ENCODE measurements at places on chromosomes 1 and 21.

- DNase-seq = no peak
Observed at GRCh38 chr1:181503171-181503810, 20.0 kb downstream of the CACNA1E start.

GRCh38 chr1:185534801-185535200, 199.4 kb upstream of the HMCN1 start:
- DNase-seq = no peak

GRCh38 chr1:107450899-107451664, 310.2 kb downstream of the NTNG1 start:
- DNase-seq = no peak

- DNase-seq = no peak
Observed at GRCh38 chr1:168879896-168880734, 151.1 kb upstream of the DPT start.

GRCh38 chr1:160997323-160998038, 23.5 kb downstream of the F11R start:
- peak; percentile 39 for DNase-seq

GRCh38 chr1:79293611-79294010, 287.1 kb upstream of the ADGRL4 start:
- no peak for DNase-seq

DNA sequence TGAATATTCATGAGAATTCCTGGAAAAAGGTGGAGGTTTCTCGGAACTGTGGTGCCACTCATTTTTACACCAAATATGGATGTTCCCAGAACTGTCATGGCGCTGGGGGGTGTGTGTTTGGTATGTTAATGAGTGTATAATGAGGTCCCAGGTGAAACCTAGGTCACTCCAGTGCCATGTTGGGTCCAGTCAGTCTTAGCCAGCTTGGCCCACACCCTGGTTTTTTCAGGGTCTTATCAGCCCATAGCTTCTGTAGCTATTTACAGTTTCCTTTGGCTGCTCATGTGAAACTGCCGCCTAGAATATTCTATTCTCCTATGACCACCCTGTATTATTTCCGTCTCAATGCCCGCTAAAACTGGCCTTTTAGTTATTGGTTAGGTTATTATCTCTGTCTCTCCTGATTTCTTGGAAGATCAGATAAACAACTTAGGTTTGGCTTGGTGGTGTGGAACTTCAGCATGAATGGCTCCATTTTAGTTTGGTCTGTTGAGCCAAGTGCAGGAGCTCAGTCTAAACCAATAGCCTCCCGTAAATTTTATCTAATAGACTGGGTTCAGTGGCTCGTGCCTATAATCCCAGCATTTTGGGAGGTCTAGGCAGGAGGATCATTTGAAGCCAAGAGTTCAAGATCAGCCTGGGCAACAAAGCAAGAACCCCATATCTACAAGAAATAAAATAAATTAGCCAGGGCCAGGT, 42.1 kb upstream of the EDARADD start:
- DNase-seq = peak; percentile 34

- no peak for DNase-seq
Observed at GRCh38 chr1:152343006-152343405, 16.8 kb downstream of the FLG2 start.

- no peak for DNase-seq
Observed at GRCh38 chr1:238139713-238140112, 249.0 kb upstream of the ZP4 start.

DNA sequence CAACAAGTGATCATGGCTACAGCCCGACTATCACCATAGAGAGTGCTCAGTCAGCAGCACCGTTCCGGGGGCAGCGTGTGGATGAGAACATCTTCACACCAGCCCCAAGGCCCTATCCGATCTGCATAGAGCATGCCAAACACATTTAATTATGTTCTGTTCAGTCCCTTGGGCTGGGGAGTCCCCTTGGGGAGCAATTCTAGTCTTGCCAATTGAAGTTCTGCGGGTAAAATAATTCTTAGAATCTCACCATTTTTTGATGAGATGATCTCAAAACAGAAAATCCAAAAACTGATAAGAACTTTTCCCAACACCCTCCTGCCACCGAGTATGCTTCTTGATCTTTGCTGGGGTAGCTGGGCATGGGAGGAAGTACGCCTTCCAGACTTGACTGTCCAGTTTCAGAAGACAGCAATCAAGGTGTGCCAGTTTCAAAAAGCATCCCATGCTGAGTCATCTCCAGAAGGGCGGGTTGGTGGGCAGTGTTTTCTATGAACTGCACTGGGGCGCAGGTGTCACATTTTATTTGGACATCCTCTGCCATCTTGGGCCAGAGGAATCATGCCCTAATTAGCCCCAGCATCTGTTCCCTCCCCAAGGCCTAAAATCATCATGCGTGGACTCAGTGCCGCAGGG, 20.8 kb upstream of the PTPRF start:
- no peak for DNase-seq

DNA sequence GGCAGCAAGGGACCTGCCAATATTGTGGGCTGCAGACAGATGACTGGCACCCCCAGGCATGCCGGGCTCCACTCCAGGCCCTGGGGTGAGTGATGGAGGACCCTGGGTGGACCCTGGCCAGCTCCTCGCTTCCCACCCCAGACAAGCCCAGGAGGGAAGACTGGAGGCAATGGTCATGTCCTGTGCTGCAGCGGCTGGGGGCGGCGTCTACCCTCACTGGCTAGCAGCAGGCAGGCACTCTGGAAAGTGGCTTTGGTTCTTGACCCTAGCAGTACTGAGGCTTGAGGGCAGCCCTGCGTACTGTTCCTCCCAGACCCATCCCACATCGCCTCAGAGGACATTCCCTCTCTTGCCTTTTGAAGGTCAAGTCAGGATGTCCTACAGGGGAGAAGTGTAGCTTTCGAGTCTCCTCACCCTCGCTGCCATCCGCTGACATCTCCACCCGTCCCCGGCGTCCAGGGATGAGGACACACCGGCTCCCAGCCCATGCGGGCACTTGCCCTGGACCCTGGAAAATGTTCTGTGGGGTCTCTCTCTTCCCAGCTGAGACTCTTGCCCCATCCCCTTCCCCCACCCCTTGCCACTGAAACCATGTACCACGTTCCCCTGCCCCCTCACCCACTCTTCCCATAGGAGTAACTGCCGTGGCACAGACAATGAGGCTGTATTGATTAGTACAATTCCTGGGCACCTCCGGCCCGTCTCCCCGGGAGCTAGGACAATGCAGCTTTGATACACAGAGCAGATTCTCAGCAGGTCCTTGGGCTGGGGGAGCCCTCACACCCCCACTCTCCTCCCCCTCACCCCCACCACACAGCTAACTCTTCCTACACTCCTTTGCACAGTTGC, 15.0 kb downstream of the SLC6A9 start:
- no peak for DNase-seq

GRCh38 chr1:192949783-192950182, 109.4 kb downstream of the UCHL5 start:
- no peak for DNase-seq

DNA sequence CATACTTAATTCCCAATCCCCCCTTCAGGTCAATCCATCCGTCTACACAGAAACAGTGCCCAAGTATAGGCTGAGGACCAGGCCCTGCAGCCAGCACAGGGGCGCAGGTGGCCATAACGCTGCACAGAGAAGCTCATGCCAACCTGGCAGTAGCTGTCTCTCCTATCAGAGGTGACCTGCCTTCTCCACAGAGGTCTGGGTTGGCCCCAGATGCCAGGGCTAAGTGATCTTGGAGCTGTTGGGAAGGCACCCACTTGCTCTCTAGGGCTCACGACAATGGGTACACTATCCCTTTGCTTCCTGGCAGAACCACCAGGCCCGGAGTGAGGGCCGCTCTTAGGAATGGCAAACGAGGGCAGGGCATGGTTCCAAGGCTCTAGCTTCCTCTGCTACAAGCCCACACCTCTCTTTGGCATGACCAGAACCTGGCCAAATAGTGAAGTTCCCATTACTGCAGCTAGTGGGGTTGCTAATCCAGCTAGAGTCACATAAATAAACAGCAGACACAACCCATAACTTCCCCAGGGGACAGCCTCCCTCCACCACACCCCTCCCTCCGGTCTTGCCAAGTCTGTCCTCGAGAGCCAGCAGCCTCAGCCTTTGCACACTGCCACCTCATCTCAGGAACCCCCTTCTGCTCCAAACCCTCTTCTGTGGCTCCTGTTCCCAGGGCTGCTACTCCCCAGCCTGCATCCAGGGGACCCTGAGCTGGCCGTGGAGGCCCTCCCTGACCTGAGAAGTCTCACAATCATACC, 113.0 kb downstream of the GLIS1 start:
- no peak for DNase-seq

- no peak for DNase-seq
Observed at GRCh38 chr1:41365320-41365633, 4.0 kb downstream of the FOXO6 start.

DNA sequence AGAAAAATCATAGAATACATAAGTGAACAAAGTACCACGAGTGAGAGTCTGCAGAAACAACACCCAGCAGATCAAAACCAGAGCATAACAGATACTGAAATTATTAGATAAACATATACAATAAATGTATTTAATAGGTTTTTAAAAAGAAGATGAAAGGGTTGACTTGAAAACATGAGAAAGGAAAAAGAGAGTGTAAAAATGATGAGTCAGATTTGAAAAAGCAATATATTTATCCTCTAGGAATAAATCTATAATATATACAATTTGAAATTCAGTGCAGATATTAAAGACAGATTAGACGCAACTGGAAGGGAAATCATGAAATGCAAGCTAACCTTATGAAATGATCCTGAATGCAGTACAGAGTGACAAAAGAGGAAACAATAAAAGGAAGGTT, 170.2 kb upstream of the RUNX1 start:
- DNase-seq = no peak

DNA sequence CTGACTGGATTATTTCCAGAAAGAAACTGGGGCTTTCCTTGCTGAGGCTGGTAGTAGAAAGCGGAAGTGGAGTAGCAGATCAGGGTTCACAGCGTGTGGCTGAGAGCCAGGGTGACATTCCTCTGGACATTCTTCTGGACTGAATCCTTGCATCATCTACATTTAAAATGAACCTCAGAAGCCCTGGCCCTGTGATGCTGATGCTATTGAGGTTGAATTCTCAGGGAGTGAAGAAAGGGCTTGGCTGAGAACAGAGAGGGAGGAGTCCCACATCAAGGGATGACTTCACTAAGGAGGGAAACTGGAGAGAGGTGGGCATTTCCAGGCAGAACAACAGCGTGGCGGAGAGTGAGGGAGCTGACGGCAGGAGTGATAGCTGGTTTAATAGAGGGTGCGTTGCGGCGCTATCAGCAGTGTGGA, 102.3 kb upstream of the LMO4 start:
- peak; percentile 99 for DNase-seq

GRCh38 chr1:44086692-44087474, 31.7 kb upstream of the KLF17 start:
- DNase-seq = no peak

- DNase-seq = no peak
Observed at GRCh38 chr1:2343023-2343935, 48.1 kb downstream of the MORN1 start.

GRCh38 chr1:21490774-21491487, 18.3 kb upstream of the ALPL start:
- DNase-seq = peak; percentile 58

GRCh38 chr1:53633073-53633704, 105.8 kb downstream of the GLIS1 start:
- no peak for DNase-seq

- no peak for DNase-seq
Observed at GRCh38 chr1:235366286-235366685, 941 bp upstream of the TBCE start.
